CD4-positive, alpha-beta T cell (primary cell): ENCODE measurements at places on chromosomes 12 and 14.

- DNase-seq, result no peak
Measured at GRCh38 chr12:18421867-18422266, 160.5 kb downstream of the PIK3C2G start.

- DNase-seq, result no peak
Measured at GRCh38 chr14:23941230-23941629, 12.3 kb upstream of the DHRS4 start.

GRCh38 chr14:91272341-91273272 is 28.1 kb upstream of the GPR68 start:
- no peak for DNase-seq

DNA sequence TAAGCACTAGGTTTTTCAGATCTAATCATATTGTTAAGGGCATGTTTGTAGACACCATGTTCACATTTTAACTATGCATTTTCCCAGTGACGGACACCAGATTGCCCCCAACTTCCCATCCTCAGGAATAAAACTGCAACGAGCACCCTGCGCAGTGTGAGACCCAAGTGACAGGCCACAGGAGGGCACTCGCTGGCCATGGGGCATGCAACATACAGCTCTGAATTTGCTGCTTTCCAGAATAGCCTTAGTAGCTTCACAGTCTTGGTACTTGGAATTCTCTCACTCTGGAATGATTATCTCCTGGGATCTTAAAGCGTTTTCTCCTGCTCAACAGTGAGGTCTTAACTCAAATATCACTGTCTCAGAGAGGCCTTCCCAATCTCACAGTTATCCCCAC is 972 bp upstream of the DDX47 start:
- no peak for DNase-seq

GRCh38 chr12:52708010-52708409 is 4.7 kb upstream of the KRT77 start:
- no peak for DNase-seq

GRCh38 chr12:58424735-58425392 is 483.5 kb downstream of the ATP23 start:
- no peak for DNase-seq

DNA sequence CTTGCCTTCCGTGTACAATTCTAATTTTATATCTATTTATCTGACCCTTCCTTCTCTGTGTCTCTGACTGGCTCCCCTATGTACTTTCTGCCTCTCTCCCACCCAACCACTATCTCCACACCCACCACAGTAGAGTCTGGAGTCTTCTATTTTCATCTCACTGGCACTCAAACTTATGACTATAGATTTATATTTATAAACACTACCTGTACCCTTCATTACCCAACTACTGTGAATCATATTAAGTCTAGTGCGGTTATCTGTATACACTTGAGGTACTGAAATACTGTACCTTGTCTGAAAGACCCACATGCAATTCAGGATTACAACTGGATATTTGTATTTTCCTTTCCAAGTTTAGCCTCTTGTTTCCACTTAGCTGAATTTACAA is 36.1 kb downstream of the ATP2B1 start:
- no peak for DNase-seq

DNA sequence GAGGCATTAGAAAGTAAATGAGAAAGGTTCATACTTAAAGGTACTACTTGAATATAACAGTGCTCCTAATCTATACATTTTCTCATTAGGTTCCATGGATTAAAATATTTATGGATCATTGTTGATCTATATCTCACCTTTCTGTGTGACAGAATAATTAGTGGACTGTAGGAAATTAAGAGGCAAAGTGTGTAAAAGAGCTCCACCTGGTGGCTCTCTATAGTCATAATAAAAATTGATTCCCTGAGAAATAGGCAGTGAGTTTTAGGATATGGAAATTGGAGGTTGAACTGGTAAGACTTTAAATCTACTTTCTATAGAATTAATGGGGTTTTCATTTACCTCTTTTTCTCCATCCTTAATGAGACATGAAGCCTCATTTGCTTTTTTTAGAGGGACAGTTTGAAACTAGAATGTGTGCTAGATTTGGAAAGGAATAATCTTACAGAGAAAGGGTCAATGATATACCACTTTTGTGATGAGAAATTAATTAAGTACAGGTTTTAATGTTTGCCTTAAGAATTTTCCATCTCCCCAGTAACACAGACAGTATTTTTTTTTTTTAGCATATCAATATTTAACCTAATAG is 11.8 kb upstream of the DERA start:
- DNase-seq, result peak; percentile 63

GRCh38 chr14:43665570-43666267 is 841.4 kb downstream of the FSCB start:
- DNase-seq, result no peak

GRCh38 chr14:90815822-90816662 is at the start of gene TTC7B:
Gene TTC7B (minus strand): TSS chr14:90816430. CDS start chr14:90816295, 135 bp downstream.
- DNase-seq, result no peak

GRCh38 chr12:82904219-82904790 is 217.6 kb downstream of the TMTC2 start:
- no peak for DNase-seq

- no peak for DNase-seq
Measured at GRCh38 chr12:58086006-58086405, 144.6 kb downstream of the ATP23 start.

DNA sequence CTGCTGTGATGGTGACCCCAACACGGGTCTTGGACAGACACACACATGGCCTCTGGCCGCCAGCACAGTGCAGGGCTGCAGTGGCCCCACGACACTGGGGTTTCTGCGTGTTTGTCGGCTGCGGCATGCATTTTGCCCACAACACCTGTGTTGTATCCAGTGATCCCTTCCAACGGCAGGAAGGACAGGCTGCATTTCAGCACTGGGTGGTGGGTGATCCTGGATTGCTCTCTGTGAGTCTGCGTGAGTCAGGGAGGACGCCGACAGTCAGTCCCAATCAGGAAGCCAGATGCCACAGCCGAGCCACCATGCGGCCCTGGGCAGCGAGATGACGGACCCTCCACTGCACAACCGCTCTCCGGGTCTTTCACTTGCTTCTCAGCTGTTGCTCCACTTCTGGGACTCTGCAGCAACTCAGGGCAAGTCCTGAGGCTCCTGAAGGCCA is 20.6 kb downstream of the LRTM2 start:
- DNase-seq, result no peak

- no peak for DNase-seq
Measured at GRCh38 chr12:11961686-11962085, 109.1 kb upstream of the BCL2L14 start.

DNA sequence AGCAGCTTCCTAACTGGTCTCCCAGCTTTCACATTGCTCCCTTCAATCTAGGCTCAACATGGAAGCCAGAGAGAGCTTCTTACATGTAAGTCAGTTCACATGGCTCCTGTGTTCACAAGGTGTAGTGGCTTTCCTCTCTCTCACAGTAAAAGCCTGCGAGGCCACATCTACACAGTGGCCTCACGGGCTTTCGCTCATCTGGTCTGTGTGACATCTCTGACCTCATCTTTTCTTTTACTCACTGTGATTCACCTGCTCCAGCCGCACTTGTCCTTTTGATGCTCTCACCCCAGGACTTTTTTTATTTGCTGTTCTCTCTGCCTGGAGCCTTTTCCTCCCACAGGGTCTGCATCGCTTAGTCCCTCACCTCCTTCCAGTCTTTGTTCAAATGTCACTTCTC is 122.1 kb downstream of the SLC5A8 start:
- no peak for DNase-seq

DNA sequence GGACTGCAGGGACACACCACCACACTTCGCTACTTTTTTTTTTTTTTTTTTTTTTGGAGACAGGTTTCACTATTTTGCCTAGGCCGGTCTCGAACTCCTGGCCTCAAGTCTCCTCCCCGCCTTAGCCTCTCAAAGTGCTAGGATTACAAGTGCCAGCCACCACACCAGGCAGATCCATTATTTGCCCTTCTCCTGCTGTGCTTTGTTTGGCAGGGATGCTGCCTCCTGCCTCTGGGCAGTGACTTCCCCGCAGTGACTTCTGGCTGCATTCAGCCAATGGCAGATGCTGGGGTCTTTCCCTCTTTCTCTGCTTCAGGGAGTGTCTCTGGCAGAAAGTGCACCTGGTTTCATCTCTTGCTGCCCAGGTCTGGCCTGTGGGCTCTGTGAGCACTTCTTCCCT is 6.7 kb upstream of the MORN3 start:
- DNase-seq, result no peak

GRCh38 chr14:80621701-80622100 is 319.8 kb downstream of the CEP128 start:
- no peak for DNase-seq

DNA sequence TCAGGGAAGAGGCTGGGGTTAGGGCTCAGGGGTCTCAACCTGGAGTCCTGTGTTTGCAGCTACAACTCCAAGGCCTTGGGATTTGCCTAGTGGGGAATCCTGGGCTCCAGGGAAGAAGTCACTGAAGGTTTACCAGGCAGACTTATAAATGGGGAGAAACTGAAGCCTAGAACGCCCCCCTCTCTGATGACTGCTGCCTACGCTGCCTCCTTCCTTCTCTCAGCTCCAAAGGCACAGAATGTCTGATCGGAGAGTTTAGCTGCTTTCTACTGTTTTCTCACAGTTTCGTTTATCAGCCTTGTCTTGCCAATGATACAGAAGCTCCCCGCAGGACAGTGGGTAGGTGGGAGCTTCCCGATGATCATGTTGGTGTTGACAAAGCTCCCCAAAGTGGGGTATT is 101.7 kb downstream of the CACNA1C start:
- DNase-seq, result no peak

DNA sequence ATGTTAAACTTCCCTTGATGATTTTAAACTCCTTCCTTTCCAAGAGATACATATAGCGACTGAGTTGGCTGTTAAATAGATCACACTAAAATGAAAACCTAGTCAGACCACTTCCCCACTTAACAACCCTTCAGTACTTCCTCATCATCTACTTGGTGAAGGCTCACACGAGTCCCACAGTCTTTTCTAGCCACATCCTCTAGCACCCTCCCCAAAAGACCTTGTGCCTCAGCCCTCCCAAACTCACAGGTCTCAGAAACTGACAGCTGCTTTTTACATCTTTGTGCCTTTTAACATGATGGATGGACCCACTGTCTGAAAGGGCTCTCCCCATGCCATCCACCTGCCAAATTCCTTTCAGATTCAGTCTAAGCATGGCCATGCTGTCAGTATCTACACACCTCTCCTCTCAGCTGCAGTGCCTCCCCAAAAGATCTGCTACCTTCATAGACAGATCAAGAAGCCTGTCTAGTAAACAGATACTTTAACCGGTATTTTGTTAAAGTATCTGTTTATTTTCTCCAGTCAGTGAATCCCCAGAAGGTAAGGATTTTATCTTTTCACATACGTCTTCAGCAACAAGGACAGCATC is 65.1 kb upstream of the GPHB5 start:
- no peak for DNase-seq

DNA sequence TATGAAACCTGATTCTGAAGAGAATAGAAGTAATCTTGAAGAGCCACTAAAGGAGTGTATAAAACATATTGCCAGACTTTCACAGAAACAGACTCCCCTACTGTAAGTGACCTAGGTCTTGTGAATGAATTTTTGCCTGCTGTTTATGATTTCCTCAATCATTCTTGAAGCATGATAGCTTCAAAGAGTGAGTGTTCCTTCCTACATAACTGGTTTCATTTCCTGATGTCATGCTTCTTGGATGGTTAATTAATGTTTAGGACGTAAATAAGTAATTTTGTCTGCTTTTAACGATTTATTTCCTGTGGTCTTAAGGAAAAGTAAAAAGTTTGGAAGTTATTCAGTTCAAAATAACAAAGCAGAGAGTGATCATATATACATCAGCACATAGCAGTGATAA is 129.8 kb downstream of the PIK3C2G start:
- no peak for DNase-seq

- DNase-seq, result no peak
Measured at GRCh38 chr14:92441751-92442504, 71.7 kb upstream of the RIN3 start.

- DNase-seq, result no peak
Measured at GRCh38 chr12:89589753-89590152, 63.9 kb upstream of the POC1B start.

DNA sequence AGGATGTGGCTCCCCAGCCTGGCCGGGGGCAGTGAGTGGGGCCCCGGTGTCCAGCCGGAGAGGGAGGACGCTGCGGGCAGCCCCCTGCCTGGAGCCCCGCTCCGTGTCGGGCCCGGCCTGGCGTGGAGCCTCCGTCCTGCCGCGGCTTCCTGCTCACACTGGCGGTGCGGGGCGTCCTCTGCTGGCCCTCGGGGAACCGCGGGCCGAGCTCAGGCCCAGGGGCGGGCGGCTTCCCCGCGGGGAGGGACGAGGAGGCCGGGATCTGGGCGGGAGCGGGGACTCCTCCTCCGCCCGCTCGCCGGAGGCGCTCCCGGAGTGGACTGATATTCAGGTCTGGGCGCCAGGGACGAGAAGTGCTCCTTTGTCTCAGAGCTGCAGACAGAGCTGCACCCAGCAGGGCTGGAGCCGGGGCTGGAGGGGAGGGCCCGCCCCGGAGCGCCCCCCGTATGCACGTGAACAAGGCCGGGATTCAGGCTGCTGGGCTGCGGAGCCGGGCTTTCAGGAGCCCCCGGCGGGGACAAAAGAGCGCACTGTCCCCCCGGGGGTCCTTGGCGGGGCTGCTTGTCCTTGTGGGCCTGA is 2.2 kb downstream of the MMP17 start:
- peak; percentile 59 for DNase-seq

- DNase-seq, result no peak
Measured at GRCh38 chr14:21867541-21867940, 193.9 kb upstream of the OR4E1 start.

GRCh38 chr12:29148596-29148910 is 525 bp upstream of the FAR2 start:
- DNase-seq, result no peak

GRCh38 chr12:123289911-123290310 is 18.3 kb upstream of the CDK2AP1 start:
- DNase-seq, result no peak

- DNase-seq, result no peak
Measured at GRCh38 chr12:3681595-3682061, 71.3 kb downstream of the CRACR2A start.

DNA sequence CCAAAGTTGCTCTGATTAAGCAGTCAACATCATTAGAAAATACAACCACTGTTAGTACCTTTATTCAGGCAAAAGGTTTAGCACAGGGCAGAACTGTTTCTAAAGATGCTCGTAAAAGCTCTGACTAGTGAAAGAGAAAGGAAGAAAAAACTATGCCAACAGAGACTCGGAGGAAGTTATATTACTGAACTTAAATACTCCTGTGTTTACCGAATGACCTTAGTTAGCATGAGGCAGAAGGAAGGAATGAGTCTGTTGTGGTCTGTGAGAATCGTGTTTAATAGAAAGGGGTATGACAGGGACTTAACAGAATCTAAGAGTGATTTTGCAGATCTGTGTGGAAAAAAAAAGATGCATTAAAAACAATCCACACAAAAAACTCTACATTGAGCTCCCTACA is 84.1 kb upstream of the OVCH1 start:
- no peak for DNase-seq

DNA sequence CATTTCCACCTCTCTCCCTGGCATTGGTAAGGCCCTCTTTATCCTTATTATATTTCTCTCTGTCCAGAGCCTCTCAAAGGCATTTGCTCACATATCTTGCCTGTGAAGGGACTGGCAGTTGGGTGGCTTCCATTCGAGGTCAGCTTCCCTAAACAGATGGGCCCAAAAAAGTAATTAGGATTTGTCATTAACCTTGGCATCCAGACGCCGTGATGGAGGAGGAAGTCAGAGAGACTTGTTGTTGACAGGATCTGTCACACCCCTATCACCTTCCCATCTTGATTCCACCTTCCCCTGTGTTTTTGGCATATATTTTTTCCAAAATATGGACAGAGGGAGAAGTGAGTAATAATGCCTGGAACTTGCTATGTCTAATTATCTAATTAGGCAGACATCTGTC is 54.0 kb upstream of the OAS1 start:
- DNase-seq, result no peak
